ENCODE measurements at places on chromosomes 3 and 15. TPM values are rescaled to one million over a fixed set of nuclear protein-coding genes. Genes with fewer than 3 reads are reported as not detected.

The PARP15 gene
- 0.32 TPM for total RNA-seq

The RPL4 gene
- 2,214 TPM for total RNA-seq

The CD86 gene
- not detected for total RNA-seq

The ATP13A5 gene
- not detected for total RNA-seq
